AG10803 (cell line): ENCODE measurements at places on chromosomes 7 and 10.

DNA sequence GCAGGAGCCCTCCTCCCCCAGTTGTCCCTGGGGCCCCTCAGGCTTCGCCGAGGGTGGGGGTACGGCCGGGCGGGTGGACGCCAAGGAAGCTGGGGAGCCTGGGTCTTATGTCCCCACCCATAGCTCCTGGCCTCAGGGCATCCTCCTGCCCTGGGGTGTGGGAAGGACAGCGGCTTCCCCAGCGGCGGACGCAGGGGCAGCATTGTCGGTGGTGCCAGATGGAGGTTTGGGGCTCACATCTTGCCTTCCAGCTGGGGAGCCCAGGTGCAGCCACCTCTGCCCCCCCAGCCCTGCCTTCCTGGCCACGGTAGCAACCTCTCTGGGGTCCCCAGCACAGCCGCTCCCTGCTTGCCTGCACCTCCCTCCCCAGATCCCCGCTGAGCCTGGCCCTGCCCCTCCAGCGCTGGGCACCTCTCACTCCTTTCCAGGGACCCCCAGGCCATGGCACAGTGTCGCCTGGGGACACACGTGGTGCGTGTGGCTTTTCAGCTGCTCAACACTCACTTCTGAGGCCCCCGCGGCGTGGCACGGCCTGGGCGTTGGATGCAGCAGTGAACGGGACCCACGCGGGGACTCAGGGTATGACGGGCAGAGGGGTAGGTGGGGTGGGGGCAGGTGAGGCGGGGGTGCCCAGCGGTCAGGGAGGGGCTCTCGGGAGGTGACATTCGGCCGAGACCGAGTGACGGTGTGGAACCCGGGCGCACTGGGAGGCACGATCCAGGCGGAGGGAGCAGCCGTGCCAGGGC is 53.1 kb downstream of the UNCX start:
- no peak for DNase-seq

- DNase-seq = no peak
These were observed 641.5 kb upstream of the SORCS1 start for GRCh38 chr10:107806026-107806425.

DNA sequence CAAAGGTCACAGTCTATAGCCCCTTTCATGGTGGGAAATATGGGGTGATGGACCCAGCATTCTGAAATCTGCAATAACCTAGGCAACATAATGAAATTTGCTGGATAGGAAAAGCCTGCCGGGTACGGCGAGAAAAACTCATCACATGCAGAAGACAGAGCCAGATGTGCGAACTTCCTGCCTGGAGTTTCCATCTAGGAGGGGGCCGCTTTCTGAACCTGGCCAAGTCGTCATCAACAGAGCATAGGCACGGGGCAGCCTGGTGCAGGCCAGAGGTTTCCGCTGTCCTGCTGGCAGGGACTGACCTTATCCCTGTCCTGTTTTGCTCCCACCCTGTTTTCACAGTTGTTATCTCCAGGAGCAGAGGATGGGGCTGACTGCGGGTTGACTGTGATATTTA is 27.4 kb downstream of the CCDC3 start:
- DNase-seq = no peak

DNA sequence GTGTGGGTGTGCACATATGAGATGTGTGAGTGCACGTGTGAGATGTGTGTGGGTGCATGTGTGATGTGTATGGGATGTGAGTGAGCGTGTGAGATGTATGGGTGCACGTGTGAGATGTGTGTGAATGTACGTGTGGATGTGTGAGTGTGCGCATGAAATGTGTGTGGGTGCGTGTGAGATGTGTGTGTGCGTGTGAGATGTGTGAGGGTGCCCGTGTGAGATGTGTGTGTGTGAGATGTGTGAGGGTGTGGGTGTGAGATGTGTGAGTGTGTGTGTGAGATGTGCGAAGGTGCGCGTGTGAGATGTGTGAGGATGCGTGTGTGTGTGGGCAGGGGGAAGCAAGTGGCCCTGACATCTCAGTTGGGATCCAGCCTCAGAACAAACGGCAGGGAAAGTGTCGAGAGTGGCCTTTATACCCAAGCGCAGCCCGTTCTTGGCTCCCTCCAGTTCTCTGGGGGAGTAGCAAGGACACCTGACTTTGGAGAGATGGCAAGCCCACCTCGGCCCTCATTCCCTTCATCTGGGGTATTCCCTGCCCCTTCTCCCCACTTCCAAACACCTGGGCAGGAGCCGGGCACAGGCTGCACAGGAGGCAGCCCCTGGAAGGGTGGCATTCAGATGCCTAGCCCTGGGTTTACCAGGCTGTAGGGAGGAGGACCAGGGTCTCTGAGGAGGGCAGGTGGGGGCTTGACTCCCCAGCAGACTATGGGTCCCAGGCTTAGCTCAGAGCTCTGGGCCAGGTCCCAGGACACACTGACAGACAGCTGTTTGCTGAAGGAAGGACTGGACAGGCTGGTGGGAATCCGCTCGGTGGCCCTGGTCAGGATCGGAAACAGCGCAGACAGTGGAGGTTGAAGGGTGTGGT is 31.6 kb downstream of the PPIF start:
- no peak for DNase-seq

DNA sequence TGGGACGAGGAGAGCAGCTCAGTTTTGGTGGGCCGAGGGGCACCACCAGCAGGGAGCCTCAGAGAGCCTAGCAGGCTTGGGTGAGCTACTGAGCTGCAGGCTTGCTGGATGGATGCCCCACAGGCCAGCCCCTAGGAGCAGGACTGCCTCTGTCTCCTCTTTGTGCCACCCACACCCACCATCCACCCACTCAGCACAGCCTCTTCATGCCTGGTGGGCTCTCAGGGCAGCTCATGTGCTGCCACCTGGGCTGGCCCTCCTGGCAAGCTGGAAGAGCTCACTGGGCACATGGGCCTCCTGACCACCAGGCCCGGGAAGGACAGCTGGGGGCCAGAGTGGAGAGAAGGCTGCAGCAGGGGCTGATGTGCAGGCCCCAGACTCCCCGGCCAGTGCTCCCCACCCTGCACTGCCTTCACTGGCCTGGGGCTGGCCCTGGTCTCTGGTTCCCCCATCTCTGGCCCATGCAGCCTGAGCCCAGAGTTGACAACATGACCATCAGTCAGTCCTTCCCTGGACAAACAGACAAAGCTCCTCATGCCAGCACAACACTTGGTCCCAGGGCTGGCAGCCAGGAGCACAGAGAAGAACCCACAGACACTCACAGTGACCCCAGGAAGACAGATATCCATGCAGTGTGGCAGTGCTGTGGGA is 8.2 kb downstream of the RASGEF1A start:
- DNase-seq = no peak

DNA sequence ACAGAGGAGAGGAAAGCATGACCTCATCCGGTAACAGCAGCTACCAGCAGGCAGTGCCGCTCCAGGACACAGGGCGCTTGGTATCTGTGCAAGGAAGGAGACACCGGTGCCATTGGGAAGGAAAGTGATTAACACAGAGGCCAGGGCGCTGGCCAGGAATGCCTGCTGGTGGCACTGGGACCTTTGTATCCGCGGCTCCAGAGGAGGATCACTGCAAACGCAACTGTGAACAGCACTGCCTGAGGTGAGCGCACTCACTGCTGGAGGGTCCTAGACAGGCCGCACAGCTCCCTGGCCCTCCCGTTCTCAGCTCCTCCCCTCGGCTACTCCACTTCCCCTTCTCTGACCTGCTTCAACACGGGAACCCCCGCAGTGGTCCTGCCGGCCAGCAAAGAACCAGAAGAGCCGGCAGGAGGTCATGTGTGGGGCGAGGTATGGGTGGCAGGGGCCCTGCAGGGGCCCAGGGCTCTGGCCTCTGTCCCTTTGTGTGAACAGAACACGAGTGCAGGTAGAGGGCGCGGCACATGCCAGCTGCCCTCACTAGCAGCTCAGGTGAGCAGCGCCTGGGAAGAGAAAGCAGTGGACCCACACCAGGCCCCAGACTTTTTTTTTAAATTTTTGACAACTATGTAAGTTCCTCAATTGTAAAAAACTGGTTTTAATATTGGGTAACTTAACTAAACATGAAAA is 107.6 kb downstream of the VIPR2 start:
- no peak for DNase-seq

- DNase-seq = no peak
These were observed 16.0 kb upstream of the LRRC61 start for GRCh38 chr7:150307129-150307528.

DNA sequence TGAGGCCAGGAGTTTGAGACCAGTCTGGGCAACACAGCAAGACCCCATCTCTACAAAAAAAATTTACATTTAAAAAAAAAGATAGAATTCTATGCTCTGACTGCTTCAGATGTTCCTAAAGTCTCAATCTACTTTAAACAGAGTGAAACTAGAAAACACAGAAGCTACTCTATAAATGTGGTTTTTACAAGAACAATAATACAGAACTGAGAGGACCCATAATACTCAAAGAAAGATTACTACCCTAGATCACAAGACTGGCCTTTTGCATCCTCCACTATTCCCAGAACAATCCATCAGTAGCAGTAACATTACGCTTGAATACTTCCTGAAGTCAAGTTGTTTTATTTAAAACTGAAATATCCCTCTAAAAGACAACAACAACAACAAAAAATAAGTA is 119.4 kb downstream of the ZFAND4 start:
- DNase-seq = no peak

DNA sequence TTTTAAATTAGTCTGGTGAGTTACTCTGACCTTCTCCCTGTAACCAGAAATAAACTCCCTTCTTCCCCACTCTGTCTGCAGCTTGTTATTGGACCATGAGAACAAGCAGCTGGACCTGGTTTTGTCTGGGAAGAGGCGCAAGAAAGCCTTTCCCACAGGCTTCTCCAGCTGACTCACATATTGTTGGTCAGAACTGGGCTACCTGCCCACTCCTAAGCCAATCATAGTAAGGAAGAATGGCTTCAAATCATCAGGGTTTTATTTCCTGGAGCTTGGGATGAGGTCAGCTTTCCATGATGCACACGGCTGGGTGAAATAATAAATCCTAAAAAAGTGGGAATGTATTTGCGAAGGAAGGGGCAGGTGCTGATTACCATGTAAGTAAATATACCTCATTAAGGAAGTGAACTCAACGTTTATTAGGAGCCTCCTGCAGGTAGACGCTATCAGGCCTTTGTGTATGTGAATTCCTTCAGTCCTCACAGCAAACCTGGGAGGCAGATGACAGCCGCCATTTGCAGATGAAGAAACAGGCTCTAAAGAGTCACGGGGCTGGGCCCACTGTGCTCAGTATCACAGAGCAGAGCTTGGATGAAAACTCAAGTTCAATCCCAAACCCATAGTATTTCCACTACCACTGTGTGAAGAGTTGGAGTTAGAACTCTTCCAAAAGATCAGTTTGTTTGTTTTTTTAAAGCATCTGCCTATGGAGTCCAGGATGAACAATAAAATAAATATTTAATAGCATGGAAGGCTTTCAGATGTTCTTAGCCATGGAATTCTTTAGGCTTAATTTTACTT is 32.8 kb downstream of the IL15RA start:
- DNase-seq = peak; percentile 100

GRCh38 chr10:47225928-47226645 is 73.9 kb upstream of the GDF10 start:
- no peak for DNase-seq

DNA sequence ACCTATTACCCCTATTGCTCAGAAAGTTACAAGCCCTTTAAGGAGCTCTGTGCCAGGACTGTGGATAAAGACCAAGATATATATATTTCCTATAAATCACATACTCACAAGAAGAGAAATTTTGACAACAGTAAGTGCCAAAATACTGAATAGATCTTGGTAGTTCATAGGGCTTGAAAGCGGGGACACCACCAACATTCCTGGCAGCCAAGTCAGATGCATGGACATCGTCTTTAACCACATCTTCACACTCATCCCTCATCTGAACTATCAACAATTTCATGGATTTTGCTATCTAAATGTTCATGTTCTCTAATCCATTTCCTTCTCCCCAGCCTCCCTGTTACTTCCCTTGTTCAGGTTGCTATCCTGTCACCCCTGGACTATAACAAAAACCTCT is 67.5 kb upstream of the LRRC17 start:
- no peak for DNase-seq

DNA sequence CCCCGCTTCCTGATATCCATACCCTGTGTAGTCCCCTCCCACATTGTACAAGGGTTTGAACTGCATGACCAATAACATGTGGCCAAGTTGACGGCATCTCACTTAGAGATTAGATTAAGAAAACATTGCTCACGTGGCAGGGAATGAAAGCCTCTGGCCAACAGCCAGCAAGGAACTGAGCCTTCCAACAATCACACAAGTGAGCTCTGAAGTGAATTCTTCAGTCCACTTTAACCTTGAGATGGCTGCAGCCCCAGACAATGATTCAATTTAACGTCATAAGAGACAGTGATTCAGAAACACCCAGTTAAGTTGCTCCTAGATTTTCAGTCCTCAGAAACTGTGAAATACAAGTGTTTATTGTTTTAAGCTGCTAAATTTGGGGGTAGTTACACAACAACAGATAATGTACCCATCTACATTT is 165.9 kb upstream of the PLXNA4 start:
- peak; percentile 67 for DNase-seq

DNA sequence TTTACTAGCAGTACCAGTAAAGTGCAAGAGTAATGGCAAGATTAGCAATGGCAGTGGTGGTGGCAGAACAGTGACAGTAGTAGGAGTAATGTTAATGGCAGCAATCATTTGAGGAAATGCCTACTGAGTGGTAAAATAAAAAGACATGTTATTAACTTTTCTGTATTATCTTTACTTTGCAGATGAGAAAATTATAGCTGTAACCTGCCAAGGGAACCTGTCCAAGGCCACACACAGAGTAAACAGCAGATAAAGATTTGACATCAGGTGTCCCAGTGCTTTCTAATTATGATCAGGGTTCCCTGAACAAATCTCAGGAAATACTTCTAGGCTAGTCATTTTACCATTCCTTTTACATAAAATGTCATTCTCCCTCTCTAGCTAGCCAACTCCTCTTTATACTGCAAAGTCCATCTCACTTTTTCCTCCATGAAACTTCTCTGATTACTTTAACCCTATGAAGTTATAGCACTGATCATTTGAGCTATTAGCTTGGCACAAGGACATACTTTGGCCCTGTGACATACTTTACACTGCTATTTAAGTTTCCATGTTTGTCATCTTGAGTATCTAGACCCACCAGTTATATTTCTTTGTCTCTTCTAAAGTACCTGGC is 219.1 kb downstream of the TAX1BP1 start:
- no peak for DNase-seq

- peak; percentile 88 for DNase-seq
These were observed 2.1 kb upstream of the ADD3 start for GRCh38 chr10:110005719-110006118.

DNA sequence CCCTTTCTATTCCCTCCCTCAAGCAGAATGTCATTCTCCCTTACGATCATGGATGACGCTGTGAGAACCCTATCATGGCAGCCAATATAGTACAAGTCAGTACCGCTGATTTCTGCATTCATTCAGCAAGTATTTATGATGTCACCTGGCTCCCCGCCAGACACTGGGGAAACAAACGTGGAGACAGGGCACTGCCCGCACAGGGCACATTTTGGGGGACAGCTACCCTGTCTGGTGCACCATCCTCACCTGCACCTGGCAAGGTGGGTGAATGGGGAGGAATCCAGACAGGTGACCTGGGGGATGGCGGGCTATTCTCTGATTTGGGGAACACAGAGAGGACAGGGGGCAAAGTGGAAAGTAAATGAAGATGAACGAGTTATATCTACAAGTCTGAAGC is 28.4 kb downstream of the MKI67 start:
- DNase-seq = no peak

- DNase-seq = no peak
These were observed 672 bp downstream of the LFNG start for GRCh38 chr7:2520131-2520760.
